ENCODE measurements at places on chromosomes 4 and X.

DNA sequence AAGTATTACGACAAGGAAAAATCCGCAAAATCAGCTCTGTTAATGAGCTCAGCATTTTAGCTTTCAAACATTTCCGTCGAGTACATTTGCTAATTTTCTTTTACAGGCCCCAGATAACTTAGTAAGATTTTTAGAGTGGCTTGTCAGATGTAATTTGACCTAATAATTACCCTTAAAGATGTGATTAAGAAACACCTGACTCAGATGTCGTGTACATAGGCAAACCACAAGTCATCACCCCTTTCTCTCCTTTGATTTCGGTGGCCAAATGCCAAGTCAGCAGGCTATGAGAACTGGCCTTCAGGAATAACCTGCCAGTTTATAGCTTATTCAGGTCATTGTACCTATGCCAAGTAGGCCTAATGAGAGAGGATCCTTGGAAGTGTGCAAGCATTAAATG is 369.6 kb downstream of the PCDH7 start:
- DNase-seq, result peak; percentile 70

DNA sequence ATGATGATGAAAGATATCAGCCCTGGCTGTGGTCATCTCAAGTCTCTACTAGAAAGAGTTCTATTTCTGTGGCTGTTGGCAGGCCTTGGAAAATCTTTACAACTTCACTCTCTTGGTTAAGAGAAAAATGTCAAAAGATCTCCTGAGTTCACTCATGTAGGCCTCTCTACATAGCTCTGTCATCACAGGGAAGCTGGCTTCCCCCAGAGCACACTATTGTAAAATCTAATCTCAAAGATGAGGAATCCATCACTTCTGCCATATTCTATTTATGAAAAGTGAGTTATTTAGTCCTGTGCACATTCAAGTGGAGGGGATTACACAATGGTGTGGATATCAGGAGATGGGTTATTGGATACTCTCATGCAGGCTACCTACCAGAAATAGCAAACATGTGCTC is 388.4 kb upstream of the HS3ST1 start:
- DNase-seq, result no peak

GRCh38 chrX:49934148-49934547 is 11.8 kb downstream of the CLCN5 start:
- peak; percentile 9 for DNase-seq

- DNase-seq, result peak; percentile 32
Measured at GRCh38 chr4:105060628-105061027, 86.0 kb upstream of the TET2 start.

DNA sequence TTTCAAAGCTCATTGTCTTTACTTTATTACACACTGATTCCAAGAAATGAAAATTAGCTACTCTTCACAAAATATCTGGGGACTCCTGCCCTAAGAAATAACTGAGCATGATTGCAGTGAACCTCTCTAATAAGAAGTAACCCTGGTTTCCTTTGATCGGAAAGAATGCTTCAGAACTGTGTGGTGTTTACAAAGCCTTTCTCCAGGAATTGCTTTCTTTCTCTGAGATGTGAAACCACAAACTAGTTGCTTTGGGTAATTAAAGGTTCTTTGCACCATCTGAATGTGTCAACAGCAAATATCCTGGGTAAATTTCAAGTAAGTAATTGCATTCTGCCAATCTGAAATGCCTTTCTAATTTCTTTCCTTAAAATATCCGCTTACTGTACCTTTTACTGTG is 292.9 kb upstream of the SLIT2 start:
- no peak for DNase-seq

GRCh38 chr4:83378419-83378818 is 43.8 kb upstream of the HPSE start:
- DNase-seq, result peak; percentile 29

GRCh38 chr4:124937993-124938392 is 225.5 kb upstream of the ANKRD50 start:
- no peak for DNase-seq

DNA sequence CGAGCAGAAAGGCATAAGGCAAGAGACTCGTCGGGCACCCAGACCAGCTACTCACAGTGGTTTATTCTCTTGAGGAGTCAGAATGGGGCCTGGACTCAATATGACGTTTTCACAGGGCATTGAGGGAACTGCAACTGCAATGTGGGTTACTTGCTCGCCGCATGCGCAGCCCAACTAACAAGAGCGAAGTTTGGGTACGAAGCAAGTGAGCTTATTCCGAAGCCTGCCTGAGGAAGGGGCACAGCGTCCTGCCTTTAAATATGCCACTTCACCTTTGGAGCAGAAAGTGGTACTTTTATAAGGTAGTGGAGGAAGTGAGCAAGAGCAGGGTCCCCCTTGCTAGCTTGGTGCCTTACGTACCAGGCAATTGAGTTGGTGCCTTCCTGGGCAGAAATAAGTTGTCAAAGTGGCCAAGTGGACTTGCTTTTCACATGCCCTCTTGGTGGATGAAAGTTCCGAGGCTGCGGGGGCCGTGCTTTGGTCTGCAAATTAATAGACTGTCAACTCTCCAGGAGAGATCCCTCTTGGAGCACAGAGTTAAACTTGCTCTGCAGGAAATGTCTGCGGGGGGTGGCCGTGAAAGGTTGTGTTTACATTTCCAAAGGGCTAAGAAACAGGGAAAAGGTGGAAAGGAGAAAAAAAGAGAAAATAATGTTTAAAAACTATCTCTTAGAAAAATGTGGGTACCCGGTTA is 480.4 kb downstream of the TRIML1 start:
- no peak for DNase-seq

DNA sequence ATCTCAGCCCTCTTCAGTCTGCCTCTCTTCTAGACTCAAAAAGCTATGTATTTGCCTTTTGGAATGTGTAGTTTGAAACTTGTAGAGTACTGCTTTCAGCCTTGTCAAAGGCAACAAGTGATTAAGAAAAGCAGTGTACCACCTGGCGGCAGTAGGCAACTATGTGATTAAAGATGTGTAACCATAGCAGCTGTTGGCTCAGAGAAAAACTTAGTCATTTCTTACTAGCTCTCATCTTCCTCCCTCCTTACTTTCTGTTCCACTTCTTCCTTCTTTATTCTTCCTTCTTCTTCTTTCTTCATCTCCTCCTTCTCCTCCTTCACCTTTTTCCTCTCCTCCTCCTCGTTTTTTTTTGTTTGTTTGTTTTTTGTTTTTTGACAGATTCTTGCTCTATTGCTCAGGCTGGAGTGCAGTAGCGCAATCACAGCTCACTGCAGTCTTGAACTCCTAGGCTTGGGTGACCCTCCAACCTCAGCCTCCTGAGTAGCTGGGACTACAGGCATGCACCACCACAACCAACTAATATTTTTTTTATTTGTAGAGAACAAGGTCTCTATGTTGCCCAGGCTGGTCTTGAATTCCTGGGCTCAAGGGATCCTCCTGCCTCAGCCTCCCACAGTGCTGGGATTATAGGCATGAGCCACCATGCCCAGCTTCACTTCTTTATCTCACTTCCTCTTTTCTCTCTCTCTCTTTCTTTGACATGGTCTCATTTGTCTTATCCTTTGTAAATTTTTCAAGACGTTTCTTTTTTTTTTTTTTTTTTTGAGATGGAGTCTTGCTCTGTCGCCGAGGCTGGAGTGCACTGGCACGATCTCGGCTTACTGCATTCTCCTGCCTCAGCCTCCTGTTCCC is 32.6 kb downstream of the ABHD18 start:
- DNase-seq, result peak; percentile 57

DNA sequence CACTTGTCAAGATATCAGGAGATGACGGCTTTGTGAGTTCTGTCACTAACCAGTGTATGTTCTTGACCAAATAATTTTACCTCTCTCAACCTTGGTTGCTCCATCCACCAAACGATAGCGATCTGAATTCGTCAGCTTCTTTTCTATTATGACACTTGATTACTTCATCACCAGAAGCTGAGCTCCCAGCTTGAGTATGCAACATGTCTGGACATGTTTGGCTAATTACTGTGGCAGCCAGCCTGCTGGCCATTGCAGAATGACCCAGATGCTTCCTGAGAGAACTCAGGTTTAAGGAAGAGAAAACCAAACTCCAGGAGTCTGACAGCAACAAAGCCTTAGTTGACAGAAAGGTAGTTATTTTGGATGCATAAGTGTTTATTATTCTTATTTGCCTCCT is 46.4 kb upstream of the PARM1 start:
- peak; percentile 74 for DNase-seq

DNA sequence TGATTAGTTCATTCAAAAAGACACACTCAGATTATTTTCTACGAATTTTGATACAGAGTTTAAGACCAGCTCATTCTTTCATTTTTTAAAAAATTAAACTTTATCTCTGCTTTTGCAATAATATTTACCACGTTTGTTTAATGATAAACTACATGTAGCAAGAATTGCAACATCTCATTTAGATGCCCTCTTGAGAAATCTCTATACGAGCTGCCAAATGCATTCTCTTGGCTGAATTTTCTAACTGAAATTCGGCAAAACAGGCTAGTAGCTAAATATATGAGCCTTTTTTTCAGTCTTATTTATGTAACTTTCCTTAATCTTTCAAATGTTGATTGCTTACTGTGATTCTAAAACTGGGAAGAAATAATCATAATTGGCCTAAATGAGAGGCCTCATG is 2.1 kb upstream of the GC start:
- DNase-seq, result no peak

GRCh38 chr4:169283114-169283509 is 12.4 kb upstream of the SH3RF1 start:
- peak; percentile 92 for DNase-seq

DNA sequence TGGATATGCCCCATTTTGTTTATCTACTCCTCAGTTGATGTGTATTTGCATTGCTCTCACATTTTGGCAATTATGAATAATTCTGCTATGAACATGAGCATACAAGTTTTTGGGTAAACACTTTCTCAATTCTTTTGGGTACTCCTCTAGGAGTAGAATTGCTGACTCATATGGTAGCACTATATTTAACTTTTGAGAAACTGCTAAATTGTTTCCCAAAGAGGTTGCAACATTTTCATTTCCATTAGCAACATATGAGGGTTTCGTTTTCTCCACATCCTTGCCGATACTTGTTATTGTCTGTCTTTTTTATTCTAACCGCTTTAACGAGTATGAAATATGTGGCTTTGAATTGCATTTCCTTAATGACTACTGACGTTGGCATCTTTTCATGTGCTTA is 185.4 kb downstream of the TSPAN5 start:
- DNase-seq, result peak; percentile 49

- no peak for DNase-seq
Measured at GRCh38 chr4:168515222-168516011, 18.6 kb downstream of the PALLD start.

DNA sequence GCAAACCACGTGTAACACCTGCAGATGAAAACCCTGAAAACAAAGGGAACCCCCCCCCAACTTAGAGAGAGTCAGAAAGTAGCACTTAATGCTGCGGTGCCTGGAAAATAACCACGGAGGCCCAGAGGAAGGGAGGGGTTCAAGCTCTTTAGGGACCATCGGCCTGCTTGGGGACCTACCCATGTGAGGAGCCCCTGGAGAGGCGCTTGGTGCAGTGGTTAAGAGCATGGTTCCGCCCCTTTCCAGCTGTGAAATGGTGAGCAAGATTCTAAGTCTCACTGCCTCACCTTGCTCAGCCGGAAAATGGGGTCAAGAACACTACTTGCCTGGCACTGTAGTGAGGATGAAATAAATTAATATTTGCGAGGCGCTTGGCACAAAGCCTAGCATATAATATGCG is 13.8 kb downstream of the SLC25A5 start:
- no peak for DNase-seq

GRCh38 chr4:104752337-104752736 is 257.6 kb upstream of the CXXC4 start:
- peak; percentile 37 for DNase-seq

GRCh38 chrX:42242004-42242403 is 318.6 kb upstream of the CASK start:
- DNase-seq, result no peak

GRCh38 chr4:87707279-87707918 is 57.3 kb downstream of the DMP1 start:
- DNase-seq, result no peak

GRCh38 chrX:107724653-107725052 is 50.9 kb downstream of the TSC22D3 start:
- no peak for DNase-seq

DNA sequence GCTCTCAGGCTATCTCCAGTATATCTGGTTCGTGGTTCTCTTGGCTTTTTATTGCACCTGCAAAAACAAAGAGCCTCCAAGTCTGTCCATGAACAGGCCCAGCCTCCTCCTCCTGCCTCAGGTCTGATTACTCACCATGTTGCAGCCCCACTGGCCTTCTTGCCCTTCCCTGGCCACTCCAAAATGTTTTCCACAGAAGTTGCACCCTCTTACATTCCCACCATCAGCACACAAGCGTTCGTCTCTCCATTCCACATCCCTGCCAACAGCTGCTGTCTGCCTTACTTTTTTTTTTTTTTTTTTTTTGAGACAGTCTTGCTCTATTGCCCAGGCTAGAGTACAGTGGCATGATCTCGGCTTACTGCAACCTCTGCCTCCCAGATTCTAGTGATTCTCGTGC is 86.7 kb downstream of the RFC1 start:
- no peak for DNase-seq

- no peak for DNase-seq
Measured at GRCh38 chrX:112197840-112198239, 115.3 kb upstream of the TRPC5 start.

DNA sequence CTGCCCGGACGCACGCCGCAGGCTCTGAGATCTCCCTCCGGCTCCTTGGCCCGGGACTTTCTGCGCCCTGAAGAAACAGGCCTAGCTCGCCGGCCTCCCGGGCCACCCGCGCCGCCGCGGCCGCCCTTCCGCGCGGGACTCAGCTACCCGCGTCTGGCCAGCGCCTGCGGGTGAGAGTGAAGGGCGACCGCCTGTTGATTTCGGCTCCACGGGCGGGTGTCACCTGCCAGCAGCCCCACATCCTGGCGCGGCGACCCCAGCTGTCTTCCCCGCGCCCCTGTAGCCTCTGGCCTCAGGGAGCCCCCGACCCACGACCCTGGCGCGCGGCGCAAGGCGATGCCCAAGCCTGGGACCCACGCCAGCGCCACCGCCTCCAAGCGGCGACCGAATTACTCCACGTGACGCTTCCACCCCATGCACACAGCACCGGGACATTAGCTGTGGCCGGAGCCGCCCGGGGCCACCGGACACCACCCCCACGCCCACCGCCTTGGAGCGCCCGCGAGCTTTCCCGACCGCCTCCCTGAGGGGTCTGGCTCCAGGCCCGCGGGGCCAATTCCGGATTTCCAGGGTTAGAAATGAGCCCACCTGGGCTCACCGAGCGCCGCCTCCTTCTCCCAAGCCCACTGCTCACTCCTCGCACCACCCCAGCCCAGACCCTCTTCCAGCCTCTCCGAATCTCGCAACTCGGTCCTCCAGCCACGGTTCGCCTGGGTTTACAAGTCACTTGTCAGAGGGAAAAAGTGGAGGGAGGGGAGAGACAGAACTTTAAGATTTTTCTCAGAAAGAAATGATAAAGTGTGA is 10.2 kb downstream of the ARX start:
- no peak for DNase-seq

DNA sequence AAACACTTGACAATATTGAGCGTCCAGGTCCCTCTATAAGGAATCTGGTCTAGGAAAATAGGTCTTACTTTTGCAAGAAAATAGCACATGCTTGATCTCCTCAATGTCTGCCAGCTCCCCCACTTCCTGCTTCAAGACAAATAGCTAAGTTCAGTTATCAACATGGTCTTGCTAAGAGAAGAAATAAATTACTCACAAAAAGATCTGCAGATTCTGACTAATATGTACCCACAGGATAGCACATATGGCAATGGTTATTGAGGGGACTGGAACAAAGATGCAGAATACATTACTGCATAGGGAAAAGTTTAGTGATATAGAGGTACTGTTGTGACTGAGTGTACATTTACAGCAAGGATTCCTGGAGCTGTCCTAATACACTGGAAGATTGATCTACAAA is 457.5 kb upstream of the GRID2 start:
- DNase-seq, result no peak
